ENCODE measurements at places on chromosomes 2 and 18. TPM values are rescaled to one million over a fixed set of nuclear protein-coding genes. Genes with fewer than 3 reads are reported as not detected.
A peak's percentile ranks its signal among the peaks of the same experiment; 100 is the strongest.

GRCh38 chr2:113324684-113325160 lies 46.0 kb upstream of the PAX8 start:
- H3K36me3 ChIP-seq, result no peaks in the 10 kb centered on the region
- DNase-seq, result peak; percentile 72
- no peak overlapping the region for H3K27ac ChIP-seq
- no peaks in the 10 kb centered on the region for H3K27me3 ChIP-seq

- DNase-seq, result peak; percentile 23
- no peak overlapping the region for H3K27ac ChIP-seq
- H3K27me3 ChIP-seq, result peaks cover 43% of the 10 kb centered on the region
Measured at GRCh38 chr2:128591861-128592822, 273.5 kb upstream of the HS6ST1 start.

- H3K4me3 ChIP-seq, result no peak overlapping the region
- no peaks in the 10 kb centered on the region for H3K4me1 ChIP-seq
- H3K27me3 ChIP-seq, result no peaks in the 10 kb centered on the region
- no peak for DNase-seq
Measured at GRCh38 chr2:121211689-121212151, 73.3 kb downstream of the TFCP2L1 start.

- no peaks in the 10 kb centered on the region for H3K27me3 ChIP-seq
- DNase-seq, result peak; percentile 87
- H3K27ac ChIP-seq, result peak overlapping the region; percentile 62
- H3K4me1 ChIP-seq, result peaks cover 34% of the 10 kb centered on the region
- H3K36me3 ChIP-seq, result peaks cover 66% of the 10 kb centered on the region
Measured at GRCh38 chr2:105388971-105389381, 9.9 kb downstream of the FHL2 start.

DNA sequence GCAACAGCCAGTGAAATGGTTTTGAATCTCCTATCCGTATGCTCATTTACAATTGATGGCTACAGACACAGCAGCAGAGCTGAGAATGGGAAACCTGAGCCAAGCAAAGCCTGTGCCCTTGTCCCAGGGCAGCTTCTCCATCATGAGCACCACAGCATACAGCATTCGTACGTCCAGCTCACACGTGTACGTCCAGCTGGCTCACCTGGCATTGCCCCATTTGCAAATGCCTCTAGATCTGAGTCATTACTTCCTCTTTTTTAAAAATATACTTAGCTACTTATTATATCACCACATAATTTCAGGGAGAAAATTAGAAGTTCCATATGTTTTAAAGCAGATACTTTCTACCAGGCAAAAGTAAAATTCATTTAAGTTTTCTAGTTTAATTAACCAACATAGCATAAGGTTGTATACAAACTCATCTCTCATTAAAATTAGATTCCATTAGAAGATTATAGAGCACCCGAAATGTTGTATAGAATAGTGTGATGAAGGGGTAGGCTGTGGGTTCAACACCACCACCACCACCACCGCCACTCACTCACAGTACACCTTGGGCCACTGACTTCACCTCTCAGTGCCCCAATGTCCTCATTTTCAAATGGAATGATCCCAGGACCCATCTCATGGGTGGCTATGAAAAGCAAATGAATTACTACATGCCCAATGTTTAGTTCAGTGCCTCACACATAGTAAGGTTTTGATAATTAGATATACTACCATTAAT lies 31.4 kb upstream of the TMEM177 start:
- no peak for DNase-seq
- no peak overlapping the region for H3K4me3 ChIP-seq

- H3K36me3 ChIP-seq, result no peaks in the 10 kb centered on the region
- H3K4me1 ChIP-seq, result no peaks in the 10 kb centered on the region
- no peak for DNase-seq
- H3K4me3 ChIP-seq, result no peak overlapping the region
- H3K27ac ChIP-seq, result no peak overlapping the region
- peaks cover 20% of the 10 kb centered on the region for H3K27me3 ChIP-seq
Measured at GRCh38 chr2:224971214-224971613, 71.1 kb downstream of the DOCK10 start.

DNA sequence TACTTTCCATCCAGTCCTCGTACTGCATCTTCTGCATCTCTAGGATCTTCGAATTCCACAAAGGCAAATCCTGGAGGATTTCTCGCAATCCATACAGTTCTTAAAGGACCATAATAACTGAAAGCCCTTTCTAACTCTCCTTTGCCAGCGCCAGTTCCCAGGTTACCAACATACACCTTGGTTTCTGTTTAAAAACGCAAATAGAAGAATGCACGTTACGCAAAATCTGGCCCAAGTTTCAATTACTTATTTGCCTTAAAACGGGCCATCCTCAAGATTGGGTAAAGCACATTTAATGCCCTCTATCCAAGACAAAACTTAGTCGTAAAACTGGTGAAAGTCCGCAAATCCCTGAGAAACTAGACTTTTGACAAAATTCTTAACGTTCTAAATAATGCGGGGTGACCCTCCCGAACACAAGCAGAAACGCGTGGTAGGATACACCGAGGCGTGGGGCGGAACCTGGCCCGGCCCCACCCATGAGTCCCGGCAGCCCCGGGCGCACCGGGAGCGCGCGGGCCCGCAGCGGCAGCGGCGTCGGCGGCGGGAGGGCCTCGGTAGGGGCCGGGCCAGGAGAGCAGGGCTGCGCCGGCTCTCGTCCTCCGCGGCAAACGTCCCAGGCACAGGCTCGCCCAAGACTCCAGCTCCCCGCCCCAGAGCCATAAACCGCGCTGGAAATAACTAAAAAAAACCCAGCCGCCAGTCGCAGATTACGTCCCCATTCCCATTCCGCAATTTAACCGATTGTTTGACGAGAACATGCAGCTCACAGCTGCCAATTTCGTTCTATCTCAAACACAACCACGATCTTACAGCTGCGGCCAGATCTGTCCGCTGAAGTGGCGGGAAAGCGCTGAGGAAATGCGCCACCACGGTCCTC lies 910 bp downstream of the SRSF7 start:
- H3K27me3 ChIP-seq, result no peaks in the 10 kb centered on the region
- DNase-seq, result peak; percentile 47
- peaks cover 31% of the 10 kb centered on the region for H3K4me1 ChIP-seq
- peak overlapping the region; percentile 93 for H3K4me3 ChIP-seq
- H3K27ac ChIP-seq, result peak overlapping the region; percentile 81

DNA sequence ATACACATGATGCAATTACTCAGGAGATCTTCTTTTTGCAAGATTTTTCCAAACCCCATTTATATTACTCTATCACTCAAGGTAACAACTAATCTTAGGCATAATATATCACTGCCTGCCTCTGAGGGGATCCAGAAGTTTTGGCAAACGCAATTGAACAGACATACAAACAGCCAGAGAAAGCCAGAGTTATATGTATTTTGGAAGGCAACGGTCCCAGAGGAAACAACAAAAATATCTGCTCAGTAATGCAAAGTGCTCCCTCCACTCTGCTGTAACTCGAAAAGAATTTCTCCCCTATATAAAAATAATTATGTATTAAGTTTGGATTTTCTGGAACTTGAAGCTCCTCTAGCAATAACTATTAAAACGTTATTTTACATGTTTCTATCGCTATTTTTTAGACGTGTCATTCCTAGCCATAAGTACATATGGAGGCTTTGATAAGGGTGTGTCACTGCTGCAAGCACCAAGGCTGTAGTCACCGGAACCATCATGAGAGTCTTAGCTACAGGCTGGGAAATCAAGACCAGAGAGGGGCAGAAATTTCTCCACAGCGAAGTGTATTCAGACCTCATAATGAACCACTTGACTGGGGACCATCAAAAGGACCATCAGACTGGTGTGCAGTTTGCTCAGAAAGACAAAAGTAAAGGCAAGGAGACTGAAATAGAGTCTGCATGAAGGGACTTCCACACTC lies 3.7 kb upstream of the GKN1 start:
- H3K36me3 ChIP-seq, result no peaks in the 10 kb centered on the region
- no peak overlapping the region for H3K27ac ChIP-seq
- H3K4me1 ChIP-seq, result no peaks in the 10 kb centered on the region
- H3K27me3 ChIP-seq, result no peaks in the 10 kb centered on the region
- no peak overlapping the region for H3K4me3 ChIP-seq

IL18RAP gene
- 0.09 TPM for total RNA-seq

GRCh38 chr18:23238152-23238531 lies 102.9 kb downstream of the CABLES1 start:
- no peak overlapping the region for H3K27ac ChIP-seq
- no peak for DNase-seq
- H3K36me3 ChIP-seq, result no peaks in the 10 kb centered on the region
- no peaks in the 10 kb centered on the region for H3K4me1 ChIP-seq
- no peak overlapping the region for H3K4me3 ChIP-seq

- H3K27me3 ChIP-seq, result no peaks in the 10 kb centered on the region
- H3K36me3 ChIP-seq, result no peaks in the 10 kb centered on the region
Measured at GRCh38 chr2:138123741-138124140, 159.5 kb downstream of the HNMT start.

VWC2L gene
- 0.11 TPM for total RNA-seq

- DNase-seq, result no peak
- no peaks in the 10 kb centered on the region for H3K27me3 ChIP-seq
- H3K4me3 ChIP-seq, result no peak overlapping the region
- H3K27ac ChIP-seq, result no peak overlapping the region
Measured at GRCh38 chr18:9400197-9400596, 65.6 kb downstream of the TWSG1 start.

ALLC gene
- not detected for total RNA-seq

SIX2 gene
- total RNA-seq, result 0.89 TPM

GRCh38 chr18:27501671-27502070 lies 316.6 kb upstream of the CHST9 start:
- H3K36me3 ChIP-seq, result no peaks in the 10 kb centered on the region
- no peaks in the 10 kb centered on the region for H3K27me3 ChIP-seq
- no peak for DNase-seq
- no peak overlapping the region for H3K27ac ChIP-seq
- H3K4me1 ChIP-seq, result no peaks in the 10 kb centered on the region

DNA sequence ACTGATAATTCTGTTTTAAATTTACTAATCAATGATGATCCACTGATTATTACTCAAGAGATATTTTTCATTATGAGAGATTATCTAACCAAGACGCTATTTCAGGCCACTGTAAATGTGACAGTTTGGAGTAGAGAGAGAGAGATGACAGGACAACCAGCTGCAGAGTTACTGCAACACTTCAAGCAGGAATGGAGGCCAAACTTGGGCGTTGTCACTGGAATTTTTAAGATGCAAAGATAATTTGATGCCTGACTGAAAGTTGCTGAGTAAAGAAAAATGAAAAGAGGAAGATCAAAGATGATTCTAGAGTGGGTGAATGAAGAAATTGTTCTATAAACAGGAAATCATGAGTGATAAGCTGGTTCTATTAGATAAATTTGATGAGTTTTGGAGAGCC lies 1302.1 kb upstream of the TMEFF2 start:
- H3K27me3 ChIP-seq, result no peaks in the 10 kb centered on the region
- DNase-seq, result no peak
- no peak overlapping the region for H3K27ac ChIP-seq
- no peaks in the 10 kb centered on the region for H3K36me3 ChIP-seq
- H3K4me1 ChIP-seq, result no peaks in the 10 kb centered on the region
- H3K4me3 ChIP-seq, result no peak overlapping the region

DNA sequence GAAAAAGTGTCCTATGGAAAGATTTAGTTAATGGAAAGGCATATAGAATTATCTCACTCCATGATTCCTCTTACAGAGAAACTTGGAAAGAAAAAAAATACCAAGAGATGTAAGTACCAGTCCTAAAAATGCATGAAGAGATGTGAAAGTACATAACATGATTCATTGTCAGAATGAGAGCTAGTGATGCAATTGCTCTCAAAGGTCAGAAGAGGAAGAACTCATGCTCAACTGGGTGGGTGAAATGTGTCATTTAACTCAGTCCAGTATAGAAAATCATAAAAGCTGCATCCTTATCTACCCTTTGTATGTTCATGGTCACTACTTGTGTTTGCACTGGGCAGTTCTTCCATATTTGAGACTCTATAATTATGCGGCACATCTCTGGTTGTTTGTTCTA lies 300.0 kb upstream of the PIK3C3 start:
- H3K27ac ChIP-seq, result no peak overlapping the region
- no peaks in the 10 kb centered on the region for H3K36me3 ChIP-seq
- peak; percentile 51 for DNase-seq
- H3K4me3 ChIP-seq, result no peak overlapping the region
- H3K27me3 ChIP-seq, result no peaks in the 10 kb centered on the region

- no peak overlapping the region for H3K27ac ChIP-seq
- no peak for DNase-seq
- no peaks in the 10 kb centered on the region for H3K27me3 ChIP-seq
- no peaks in the 10 kb centered on the region for H3K36me3 ChIP-seq
Measured at GRCh38 chr2:43104763-43105162, 121.6 kb downstream of the ZFP36L2 start.

DNA sequence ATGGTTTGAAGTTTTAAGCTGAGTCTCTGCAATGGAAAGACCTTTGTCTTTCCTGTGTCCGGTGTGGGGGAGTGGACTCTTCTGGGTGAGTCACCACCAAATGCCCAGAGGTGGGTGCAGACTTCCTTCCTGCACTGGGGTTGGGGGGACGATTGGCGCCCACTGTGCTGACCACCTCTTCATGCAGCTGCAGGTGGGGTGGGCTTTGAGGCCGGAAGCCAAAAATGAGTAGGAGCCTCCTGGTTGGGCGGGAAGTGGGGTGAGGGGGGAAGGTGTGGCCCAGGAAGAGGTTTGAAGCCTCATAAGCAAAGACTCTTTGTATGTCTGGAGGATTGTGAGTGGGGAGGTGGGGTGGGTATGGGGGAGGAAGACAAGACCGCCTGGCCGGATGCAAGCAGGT lies 27.6 kb downstream of the PAX8 start:
- H3K36me3 ChIP-seq, result no peaks in the 10 kb centered on the region
- H3K4me1 ChIP-seq, result no peaks in the 10 kb centered on the region
- no peak overlapping the region for H3K27ac ChIP-seq
- H3K27me3 ChIP-seq, result peaks cover 8% of the 10 kb centered on the region
- no peak for DNase-seq
- H3K4me3 ChIP-seq, result no peak overlapping the region

DNA sequence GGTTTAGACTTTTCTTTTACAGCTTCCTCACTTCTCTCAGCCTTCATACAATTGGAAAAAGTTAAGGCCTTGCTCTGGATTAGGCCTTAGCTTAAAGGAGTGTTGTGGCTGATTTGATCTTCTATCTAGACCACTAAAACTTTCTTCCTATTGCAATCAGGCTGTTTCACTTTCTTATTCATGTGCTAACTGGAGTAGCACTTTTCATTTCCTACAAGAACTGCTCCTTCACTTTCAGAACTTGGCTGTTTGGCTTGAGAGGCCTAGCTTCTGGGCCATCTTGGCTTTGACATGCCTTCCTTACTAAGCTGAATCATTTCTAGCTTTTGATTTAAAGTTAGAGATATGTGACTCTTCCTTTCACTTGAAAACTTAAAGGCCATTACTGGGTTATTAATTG lies 114.3 kb downstream of the ARHGEF4 start:
- H3K27ac ChIP-seq, result no peak overlapping the region
- no peaks in the 10 kb centered on the region for H3K27me3 ChIP-seq
- DNase-seq, result no peak
- H3K36me3 ChIP-seq, result no peaks in the 10 kb centered on the region
- no peak overlapping the region for H3K4me3 ChIP-seq

- no peak for DNase-seq
- no peaks in the 10 kb centered on the region for H3K36me3 ChIP-seq
- H3K4me1 ChIP-seq, result no peaks in the 10 kb centered on the region
- no peaks in the 10 kb centered on the region for H3K27me3 ChIP-seq
- H3K4me3 ChIP-seq, result no peak overlapping the region
Measured at GRCh38 chr2:188193230-188193629, 98.4 kb upstream of the GULP1 start.

GRCh38 chr2:122486086-122486485 lies 730.6 kb downstream of the TSN start:
- H3K36me3 ChIP-seq, result no peaks in the 10 kb centered on the region
- no peak for DNase-seq
- no peak overlapping the region for H3K4me3 ChIP-seq
- H3K27ac ChIP-seq, result no peak overlapping the region
- no peaks in the 10 kb centered on the region for H3K27me3 ChIP-seq

MGAT4A gene
- total RNA-seq, result 3.6 TPM

Measured in cardiac muscle cell (in vitro differentiated cells and primary cell).